ENCODE measurements at places on chromosomes 5 and 9.

DNA sequence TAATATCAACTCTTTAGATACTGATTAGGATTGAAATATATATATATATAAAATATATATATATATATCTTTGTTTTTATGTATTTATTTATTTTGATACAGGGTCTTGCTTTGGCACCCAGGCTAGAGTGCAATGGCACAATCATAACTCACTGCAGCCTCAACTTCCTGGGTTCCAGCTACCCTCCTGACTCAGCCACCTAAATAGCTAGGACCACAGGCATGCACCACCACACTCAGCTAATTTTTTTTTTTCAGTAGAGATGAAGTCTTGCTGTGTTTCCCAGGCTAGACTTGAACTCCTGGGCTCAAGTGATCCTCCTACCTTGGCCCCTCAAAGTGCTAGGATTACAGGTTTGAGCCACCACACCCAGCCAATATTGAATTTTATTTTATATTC lies 20.6 kb upstream of the CDH6 start:
- DNase-seq = no peak

DNA sequence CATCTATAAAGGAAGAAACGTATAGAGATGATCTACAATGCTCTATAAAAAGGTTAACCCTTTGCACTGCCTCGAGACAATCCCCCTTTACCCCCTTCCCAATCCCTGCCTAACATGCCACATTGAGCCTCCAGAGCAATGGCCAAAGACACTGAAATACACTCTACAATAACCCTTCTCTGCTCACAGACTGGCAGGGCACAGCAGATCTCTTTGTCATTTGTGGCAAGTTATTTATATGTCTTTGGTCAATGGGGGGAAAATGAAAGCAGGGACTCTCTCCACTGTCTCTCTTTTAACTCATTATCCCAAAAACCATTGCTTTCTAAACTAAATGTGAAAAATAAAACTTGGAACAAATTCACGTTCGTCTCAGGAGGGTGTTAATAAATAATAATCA lies 51.7 kb downstream of the PTCH1 start:
- DNase-seq = no peak

DNA sequence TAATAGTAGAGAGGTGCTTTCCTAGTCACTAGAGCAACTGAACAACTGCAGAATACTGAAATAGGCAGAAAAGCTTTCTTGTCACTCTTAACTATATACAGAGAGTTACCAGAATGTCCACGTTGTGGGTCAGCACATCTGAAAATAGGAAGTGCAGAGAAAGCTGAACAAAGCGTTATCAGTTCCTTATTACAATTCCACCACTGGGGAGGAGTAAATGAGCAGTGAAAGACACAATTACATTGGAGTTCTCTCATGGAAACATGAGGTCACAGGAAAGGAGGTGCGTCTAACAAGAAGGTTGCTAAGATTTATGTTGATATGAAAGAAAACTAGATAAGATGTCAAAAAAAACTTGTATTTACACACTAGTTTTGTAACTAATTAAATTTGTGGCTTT lies 461.9 kb upstream of the COX7C start:
- DNase-seq = no peak

DNA sequence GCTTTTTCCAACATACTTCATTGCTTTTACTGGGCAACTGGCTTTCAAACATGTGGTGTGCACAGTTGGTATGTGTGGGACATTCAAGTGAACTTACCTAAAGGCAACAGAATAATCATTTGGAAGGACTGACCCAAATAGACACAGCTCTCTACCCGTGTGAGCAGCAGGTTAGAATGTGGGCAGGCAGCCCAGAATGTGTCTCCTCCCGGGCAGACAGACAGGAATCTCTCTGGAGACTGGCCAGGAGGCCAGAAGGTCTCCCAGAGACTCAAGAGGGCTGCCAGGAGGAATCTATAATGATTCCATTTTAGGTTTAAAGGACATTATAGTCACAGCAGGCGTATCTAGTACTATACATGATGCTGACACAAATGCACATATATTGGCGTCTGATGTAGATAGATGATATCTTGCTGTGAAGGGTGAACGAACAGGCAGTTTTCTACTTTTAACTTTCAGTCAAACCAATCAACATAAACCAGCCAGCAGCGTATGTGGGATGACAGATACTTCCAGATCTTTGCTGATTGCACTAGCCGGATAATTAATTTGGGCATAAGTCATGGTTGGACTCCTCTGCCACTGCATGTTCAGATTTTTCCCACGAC lies 297.4 kb upstream of the ZNF608 start:
- DNase-seq = no peak

GRCh38 chr9:133528876-133529241 lies 4.1 kb upstream of the MYMK start:
- DNase-seq = no peak

DNA sequence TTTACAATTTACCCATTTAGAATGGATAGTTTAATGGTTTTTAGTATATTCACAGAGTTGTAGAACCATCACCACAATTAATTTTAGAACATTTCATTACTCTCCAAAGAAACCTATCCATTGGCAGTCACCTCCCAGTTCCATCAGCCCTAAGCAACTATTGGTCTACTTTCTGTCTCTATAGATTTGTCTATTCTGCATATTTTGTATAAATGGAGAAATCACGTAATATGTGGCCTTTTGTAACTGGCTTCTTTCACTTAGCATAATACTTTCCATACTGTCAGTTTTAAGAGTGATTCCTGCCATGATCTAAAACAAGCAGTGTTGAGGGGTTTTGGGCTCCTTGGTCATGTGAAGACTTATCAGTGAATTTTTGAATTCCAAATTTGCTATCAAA lies 12.7 kb downstream of the OCLN start:
- DNase-seq = no peak

DNA sequence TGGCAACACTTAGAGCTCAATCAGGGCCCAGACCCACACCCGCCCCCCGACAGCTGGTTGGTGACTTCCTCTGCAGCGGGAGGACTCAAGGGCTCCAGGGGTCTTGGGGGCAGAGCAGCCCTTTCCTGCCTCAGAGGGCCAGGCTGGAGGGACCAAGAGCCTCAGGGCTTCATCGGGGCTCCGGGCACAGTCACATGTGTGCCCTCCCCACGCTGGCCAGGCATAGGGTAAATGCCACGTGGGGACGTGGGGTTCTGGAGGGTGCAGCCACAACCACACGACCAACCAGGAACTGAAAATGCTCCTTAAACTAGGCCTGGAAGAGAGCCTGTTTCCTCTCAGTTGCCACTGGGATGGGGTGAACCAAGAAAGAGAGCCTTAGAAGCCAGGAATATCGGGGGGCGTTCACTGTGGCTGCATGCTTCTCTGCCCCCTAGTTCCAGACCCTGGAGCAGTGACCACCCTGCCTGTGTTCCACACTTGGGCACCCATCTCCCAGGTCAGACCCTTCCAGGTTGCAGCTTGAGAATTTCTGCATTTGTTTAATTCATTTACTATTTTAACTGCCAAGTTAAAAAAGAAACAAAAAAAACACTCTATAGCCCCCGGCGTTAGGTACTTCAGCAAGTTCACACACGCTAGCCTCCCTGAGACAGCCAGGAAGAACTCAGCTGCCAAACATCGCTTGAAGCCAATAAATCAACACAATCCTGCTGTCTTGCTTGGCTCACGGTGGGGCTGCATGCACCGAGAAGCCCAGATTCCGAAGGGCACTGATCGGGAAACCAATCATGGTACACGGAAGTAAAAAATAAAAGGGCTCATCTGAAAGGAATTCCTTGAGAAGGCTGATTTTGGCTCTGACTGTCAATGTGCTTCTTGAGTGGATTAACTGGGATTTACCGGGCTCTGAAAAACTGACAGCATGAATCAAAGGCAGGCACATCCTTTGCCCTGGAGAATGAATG lies 56.1 kb upstream of the PHYKPL start:
- DNase-seq = no peak

DNA sequence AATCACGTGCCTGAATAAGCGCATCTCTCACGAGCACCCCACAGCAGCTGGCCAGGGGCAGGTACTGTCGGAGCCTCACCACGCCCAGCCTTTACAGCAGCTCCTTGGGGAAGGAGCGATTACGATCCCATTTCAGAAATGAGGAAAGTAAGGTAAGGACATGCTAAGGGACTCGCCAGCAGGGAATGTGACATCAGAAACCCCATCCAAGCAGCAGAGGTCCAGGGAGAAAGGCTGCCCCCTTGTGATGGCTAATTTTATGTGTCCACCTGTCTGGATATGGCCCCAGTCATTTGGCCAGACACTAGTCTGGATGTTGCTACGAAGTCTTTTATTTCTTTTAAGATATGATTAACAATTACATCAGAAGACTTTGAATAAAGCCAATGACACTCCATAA lies 77.3 kb downstream of the UBE2QL1 start:
- no peak for DNase-seq

DNA sequence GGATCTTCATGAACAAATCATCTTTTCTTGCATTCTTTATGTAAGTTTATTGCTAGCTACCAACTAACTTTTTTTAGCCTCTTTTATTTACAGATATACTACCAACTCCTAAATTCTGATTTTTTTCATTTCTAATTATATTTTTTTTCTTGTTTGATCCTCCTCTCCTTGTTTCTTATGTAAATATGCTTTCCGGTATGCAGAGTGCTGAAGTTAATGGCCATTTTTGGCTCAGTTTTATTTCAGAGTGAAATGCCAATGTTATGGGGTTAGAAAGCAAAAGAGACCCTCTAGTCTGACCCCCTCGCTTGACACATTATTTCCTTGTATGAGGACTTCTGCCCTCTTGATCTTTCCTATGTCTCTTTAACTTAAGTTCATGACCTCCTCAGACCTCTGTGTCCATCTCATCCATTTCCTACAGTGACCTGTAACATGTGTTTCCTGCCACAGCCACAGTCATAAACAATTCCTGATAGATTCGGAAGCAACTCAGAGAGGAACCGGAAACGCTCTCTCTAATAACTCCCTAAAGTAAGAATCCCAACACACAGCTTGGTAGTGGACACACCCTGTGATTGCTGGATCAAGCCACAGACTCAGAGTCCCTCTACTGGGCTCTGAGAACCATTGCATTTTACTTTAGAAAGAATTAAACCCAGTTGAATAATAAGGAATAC lies 42.9 kb upstream of the AFAP1L1 start:
- no peak for DNase-seq

DNA sequence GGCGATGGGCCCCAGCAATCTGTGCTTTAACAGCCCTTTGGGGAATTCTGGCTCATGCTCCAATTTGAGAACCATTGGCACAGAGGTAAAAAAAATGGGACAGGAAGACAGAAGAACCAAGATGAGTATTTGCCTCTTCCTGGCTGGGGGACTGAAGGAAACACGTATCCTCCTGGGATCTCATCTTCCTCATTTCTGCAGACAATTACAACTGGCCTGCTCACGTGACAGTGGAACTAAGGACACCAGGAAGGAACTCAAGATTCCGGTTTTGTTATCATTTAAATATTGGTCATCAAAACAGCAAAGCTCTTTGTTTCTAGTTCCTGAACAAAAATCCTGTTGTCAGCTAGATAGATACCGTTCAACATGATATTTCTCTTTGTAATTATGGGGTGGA lies 216.0 kb upstream of the DAP start:
- DNase-seq = no peak

DNA sequence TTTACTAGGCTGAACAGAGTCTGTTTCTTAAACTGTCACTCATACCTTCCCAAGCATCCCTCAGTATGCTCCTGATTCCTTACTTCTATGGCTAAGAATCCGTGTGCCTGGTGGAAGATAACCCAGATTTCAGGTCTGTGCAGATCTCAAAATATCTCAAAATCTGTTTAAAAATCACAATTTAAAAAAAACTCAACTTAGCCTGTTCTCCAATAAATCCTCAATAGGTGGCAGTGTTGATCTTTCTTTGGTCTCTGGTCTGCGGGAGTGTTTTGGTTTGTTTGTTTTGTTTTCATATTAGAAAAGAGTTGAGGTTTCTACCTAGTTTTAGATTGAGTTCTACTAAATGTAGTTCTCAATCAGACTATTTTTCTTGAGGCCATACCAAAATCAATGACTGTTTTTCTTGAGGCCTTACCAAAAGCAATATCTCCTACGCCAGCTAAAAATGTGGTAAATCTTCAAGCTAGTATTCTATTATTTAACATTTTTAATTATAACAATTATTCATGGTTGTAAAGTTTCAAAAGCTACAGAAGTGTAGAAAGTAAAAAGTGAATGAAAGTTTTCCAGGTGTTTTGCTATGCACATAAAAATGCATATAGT lies 57.9 kb downstream of the TGFBR1 start:
- DNase-seq = no peak

DNA sequence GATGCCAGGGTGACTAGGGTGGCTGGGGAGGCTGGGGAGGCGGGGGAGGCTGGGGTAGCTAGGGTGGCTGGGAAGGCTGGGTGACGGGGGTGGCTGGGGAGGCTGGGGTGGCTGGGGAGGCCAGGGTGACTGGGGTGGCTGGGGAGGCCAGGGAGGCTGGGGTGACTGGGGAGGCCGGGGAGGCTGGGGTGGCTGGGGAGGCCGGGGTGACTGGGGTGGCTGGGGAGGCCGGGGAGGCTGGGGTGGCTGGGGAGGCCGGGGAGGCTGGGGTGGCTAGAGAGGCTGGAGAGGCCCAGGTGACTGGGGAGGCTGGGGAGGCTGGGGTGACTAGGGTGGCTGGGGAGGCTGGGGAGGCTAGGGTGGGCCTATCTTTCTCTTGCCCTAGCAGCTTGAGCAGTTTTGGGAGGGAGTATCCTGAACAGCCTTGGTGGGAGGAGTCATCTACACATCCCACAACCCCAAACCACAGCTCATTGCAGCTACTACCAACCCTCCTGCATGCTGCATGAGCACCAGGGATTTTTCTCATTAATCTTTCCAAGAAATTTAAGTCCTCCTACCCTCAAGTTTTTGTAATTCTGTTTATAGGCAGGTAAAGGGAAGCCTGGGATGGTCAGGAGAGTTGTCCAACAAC lies 203.2 kb upstream of the IRX1 start:
- DNase-seq = no peak

DNA sequence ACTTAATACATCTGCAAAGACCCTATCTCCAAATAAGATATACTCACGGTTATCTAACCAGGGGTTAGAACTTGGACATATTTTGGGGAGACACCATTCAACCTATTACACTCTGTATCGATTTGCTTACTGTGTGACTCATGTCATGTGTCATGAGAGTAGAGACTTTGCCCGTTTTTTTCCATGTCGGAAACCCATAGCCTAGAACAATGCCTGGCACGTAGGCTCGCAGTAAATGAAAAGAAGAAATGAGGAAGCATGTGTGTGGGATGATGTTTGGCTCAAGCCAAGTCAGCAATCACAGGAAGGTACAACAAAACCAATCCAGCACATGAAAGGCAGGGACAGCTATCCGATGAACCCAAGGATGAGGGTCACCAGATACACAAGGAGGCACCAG lies 94.6 kb upstream of the DNAH5 start:
- DNase-seq = no peak

- no peak for DNase-seq
Measured at GRCh38 chr5:168377525-168377924, 86.1 kb downstream of the WWC1 start.

- peak; percentile 13 for DNase-seq
Measured at GRCh38 chr5:963673-964531, 44.7 kb upstream of the NKD2 start.
